Dermis blood vessel endothelial cell (primary cell): ENCODE measurements at places on chromosomes 12 and 14. TPM values are rescaled to one million over a fixed set of nuclear protein-coding genes. Genes with fewer than 3 reads are reported as not detected.

Gene CEP83
- total RNA-seq, result 8.2 and 9.3 TPM in 2 replicates

Gene KRT80
- 0.17 and 1.2 TPM in 2 replicates for total RNA-seq

Gene SERPINA12
- not detected in 2 replicates for total RNA-seq

Gene SHMT2
- 140 and 291 TPM in 2 replicates for total RNA-seq

Gene CPM
- 2.2 and 4.7 TPM in 2 replicates for total RNA-seq

Gene DBX2
- not detected in 2 replicates for total RNA-seq

Gene NDRG2
- 3.3 and 3.6 TPM in 2 replicates for total RNA-seq

Gene NKX2-8
- not detected in 2 replicates for total RNA-seq

Gene CD163L1
- 5.4 and 7.1 TPM in 2 replicates for total RNA-seq

Gene ASPG
- under 0.01 TPM in 1 of 2 replicates, not detected in the other for total RNA-seq

Gene FAR2
- 43.7 and 61.9 TPM in 2 replicates for total RNA-seq

Gene RAPGEF3
- total RNA-seq, result 52.0 and 106 TPM in 2 replicates

Gene KRT81
- total RNA-seq, result 0.05 TPM in 1 of 2 replicates, not detected in the other

Gene PLEKHD1
- under 0.01 TPM in 1 of 2 replicates, not detected in the other for total RNA-seq

Gene TIMELESS
- 8.8 and 24.7 TPM in 2 replicates for total RNA-seq

Gene CBLN3
- total RNA-seq, result 0.84 and 1.0 TPM in 2 replicates

Gene AQP6
- 0.05 TPM in 1 of 2 replicates, not detected in the other for total RNA-seq

Gene GPATCH2L
- total RNA-seq, result 46.3 and 66.5 TPM in 2 replicates

Gene SERPINA10
- not detected in 2 replicates for total RNA-seq

Gene PPM1H
- total RNA-seq, result 2.3 and 2.9 TPM in 2 replicates

Gene CLEC7A
- total RNA-seq, result 0.47 and 0.68 TPM in 2 replicates

Gene PCED1B
- 0.19 and 0.51 TPM in 2 replicates for total RNA-seq

Gene SLC25A47
- not detected in 2 replicates for total RNA-seq
